ENCODE measurements at places on chromosomes 12 and 14.

DNA sequence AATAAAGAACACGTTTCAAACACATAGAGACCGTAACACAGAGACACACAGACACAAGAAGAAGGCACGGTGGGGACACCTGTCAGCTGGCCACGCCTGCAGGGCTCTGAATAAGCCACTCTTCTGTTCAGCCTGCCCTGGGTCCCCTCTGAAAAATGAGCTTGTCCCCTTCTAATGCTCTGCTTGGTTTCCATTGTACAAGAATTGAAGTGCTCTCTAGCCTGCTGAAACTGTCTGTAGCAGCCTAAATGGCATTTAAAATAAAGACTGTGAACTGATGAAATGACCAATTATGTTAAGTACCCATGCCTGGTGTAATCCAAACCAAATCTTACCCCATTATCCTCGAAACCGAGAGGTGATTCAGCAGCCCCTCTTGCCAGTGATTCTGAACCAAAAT is 139.8 kb downstream of the FOXN3 start:
- no peak for DNase-seq

- no peak for DNase-seq
Observed at GRCh38 chr12:105235281-105235731, 668 bp downstream of the APPL2 start.

DNA sequence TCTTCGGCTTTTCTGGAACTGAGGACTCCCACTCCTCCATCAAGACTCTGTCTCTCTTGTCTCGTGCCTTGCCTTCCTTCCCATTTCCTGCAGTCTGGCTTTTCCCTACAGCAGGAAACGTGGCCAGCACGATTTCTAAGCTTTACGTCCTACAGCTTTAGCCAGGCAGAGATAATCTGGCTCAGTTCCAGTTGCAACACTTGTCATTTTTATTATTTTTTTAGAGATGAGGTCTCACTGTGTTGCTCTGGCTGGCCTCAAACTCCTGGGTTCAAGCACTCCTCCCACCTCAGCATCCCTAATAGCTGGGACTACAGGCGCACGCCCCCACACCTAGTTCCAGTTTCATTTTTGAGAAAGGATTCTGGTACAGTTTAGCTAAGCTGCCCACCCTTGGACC is 19.9 kb downstream of the CALM1 start:
- no peak for DNase-seq

- peak; percentile 85 for DNase-seq
Observed at GRCh38 chr12:110109037-110109836, 14.9 kb upstream of the IFT81 start.

- DNase-seq, result no peak
Observed at GRCh38 chr12:3326850-3327780, 163.9 kb upstream of the PRMT8 start.

- DNase-seq, result no peak
Observed at GRCh38 chr12:55997535-55997859, 421 bp downstream of the SUOX start.

GRCh38 chr12:112932485-112933128 is 5.7 kb upstream of the OAS3 start:
- no peak for DNase-seq

DNA sequence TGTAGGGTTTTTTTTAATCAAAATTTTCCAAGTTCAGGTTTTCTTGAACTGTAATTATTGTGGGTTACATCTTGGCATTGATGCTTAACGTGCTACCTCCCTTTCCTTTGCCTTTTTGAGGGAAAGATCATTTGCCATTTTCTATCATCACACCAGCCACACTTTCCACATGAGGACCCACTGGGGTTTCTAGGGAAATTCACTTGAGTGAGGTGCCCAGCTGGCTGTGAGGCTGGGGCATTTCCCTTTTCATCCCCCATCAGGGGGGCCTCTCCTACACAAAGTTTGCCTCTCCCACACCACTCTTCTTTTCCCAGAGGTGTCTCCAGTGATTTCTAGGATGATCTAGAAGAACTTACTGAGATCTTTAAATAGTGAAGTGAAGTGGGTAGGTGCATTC is 335.7 kb downstream of the BMP4 start:
- no peak for DNase-seq

GRCh38 chr12:31322801-31323207 is 3.1 kb downstream of the SINHCAF start:
- peak; percentile 82 for DNase-seq

- no peak for DNase-seq
Observed at GRCh38 chr12:93358821-93359220, 18.9 kb upstream of the NUDT4 start.

DNA sequence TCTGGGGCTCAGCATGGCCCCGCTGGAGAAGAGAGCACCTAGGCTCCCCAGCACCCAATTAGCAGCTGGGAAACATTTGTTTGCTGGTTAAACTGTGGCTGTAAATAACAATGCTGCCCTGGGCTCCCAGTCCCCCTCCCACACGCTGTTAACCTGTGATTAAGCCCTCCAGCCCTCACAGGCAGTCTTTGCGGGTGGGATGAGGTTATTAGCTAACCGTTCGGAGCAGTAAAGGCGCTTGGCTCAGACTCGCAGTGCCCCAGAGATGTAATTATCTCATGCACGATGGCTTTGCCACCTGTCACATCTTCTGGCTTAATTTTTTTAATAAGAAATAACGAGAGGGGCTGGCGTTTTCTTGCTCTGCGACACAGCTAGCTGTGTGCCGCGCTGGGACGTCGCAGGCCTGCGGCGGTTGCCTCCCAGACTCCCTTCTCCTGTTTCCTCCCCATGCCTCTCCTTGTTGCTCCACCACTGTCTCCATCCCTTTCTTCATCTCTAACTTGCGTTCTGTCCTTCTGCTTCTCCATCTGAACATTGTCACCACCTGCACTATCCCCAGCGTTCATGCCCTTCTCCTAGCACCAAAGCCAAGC is 239.2 kb upstream of the FKBP4 start:
- DNase-seq, result no peak

DNA sequence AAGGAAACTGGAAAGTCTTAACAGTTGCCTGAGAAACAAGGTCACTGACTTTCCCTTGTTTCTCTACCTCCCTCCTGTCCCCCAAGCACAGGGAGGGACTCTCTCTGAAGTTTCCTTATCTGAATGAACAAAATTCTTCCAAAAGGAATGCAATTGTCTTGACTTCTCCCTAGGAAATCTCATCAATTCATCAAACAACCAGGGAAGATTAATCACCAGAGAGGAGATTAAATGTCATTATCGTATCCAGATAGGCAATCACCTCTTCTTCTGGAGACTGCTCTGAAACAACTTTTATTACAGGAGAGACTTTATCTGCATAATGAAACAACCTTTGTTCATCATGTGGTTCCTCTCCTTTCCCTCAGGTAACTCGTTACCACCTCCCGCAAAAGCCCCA is 431.4 kb downstream of the SLC16A7 start:
- DNase-seq, result no peak

- DNase-seq, result no peak
Observed at GRCh38 chr12:77767335-77767734, 63.4 kb upstream of the NAV3 start.

DNA sequence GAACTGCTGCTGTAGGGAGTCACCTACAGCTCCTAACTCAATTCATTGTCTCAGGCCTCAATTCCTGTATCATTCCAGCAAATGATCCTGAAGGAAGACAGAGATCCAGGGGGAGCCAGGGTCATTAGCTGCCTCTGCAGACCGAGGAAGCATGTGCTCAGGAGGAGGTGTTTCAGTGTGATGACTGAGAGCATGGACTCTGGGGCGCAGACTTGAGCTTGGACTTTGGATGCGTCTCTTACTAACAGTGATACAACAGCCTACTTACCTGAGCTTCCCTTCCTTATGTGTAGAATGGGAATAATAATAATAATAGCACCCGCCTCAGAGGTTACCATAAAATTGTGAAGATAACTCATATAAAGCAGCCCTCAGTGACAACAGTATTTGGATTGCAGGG is 92.0 kb upstream of the USP44 start:
- DNase-seq, result no peak

- peak; percentile 41 for DNase-seq
Observed at GRCh38 chr12:132475304-132476037, 14.5 kb upstream of the FBRSL1 start.

DNA sequence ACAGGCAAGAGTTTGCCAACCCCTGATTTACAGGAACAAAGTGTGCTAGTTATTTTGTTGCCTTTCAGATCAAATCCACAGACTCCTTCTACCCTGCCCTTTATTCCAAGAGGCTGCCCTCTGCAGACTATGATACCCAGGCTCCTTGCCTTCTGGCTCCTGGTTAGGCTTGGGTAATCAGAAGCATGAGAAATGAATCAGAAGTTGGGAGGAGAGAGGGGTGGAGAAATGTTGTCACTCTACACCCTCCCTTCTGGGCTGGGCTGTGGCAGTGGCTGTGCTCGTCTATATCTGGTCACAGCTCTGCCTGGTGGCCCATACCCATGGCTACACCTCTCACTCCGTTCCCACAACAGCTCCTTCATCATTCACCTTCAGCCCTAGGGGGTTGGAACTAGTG is 204.6 kb upstream of the PLXNC1 start:
- peak; percentile 51 for DNase-seq

Data from Caki2 (cell line).